ENCODE measurements at places on chromosomes 16 and 17.
A peak's percentile ranks its signal among the peaks of the same experiment; 100 is the strongest.

- no peak for DNase-seq
Measured at GRCh38 chr16:19400711-19401110, 17.0 kb upstream of the TMC5 start.

DNA sequence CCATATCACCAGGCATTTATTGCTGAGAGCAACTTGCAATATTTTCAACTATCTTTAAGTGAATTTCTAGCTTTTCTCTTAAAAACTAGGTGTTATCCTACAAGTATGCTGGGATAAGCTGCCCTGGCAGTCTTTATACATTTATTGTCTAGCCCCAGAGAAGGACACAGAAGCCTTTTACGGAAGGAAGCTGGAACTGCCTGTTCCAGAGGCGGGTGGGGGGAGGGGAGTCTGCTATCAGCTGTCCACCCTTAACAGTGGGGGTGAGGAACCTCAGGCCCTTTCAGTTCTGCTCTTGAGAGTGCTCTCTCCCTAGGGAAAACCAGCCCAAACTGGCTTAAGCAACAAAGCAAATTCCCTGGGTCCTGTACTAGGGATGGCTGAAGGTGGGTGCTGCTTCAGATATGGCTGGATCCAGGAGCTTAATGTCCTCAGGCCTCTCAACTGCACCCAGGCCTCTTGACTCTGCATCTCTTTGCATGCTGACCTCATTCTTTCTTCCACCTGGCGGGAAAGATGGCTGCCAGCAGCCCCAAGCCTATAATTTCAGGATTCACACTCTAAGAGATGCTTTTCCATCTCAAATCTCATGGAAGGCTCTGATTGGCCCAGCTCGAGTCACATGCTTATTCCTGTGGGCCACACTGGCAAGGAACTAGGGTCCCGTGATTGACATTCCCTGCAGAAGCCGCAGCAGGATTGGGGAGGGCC, 16.6 kb downstream of the NAGPA start:
- DNase-seq, result peak; percentile 54

- no peak for DNase-seq
Measured at GRCh38 chr16:73126525-73126853, 78.6 kb upstream of the ZFHX3 start.

DNA sequence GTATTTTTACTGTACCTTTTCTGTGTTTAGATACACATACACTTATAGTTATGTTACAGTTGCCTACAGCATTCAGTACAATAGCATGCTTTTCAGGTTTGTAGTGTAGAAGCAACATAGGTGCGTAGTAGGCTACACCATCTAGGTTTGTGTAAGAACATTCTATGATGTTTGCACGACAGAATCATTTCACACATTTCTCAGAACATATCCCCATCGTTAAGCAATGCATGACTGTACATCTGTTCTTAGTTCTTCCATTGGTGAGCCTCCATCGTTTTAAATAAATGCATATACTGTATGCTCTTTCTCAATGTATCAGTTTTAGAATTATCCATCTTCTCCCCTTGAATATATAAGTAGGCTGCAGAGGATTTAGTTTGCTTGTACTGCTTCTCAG, 122.6 kb downstream of the PITPNC1 start:
- DNase-seq, result no peak

DNA sequence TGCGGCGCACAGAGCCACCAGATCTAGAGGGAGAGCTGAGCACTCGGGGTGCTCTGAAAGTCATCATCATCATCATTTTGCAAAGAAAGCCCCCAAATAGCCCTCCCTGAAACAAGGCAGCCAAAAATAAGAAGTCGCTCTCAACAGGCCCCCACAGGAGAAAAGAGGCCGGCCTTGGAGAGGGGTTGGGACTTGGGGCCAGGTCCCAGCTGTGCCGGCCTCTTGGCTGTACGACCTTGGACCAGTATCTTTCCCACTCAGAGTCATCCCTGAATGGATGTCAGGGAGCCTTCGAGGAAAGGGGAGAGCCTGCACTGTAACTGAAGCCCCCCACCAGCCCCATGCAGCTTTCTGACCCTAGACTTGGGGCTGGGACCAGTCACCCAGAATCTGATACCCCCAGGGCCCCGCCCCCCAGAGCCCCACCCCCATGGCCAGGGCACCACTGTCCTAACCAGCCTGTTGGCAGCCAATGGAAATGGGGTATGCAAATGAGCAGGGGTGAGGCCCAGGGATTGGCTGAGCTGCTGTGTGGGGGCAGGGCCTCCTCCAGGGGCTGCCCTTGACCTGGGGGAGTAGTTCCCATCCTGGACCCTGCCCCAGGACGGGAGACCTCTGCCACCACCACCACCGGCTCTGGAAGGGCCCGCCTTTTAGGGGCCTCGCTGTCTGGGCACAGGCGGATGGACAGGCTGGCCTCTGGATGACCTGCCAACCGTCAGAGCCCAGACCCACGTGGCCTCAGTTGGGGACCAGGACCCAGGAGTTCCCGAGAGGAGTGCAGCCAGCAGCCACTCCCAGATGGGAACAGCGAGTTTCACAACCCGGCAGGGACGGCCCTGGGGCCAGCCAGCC, 15.4 kb downstream of the ZFPM1 start:
- no peak for DNase-seq

DNA sequence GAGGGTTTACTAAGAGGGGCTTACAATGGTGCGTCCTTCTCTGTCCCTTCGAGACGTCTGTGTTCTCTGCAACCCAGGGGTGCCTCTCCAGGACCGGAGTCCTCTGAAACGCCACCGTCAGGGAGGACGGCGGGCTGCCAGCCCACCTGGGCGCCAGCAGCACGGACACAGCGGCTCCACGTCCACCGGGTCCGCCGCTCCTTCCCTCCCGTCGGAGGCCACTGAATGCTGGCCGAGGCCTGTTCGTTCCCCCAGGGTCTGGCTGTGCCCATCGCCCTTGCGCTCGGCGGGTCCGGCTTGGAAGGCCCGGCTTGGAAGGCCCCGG, 403 bp downstream of the TEPSIN start:
- no peak for DNase-seq

- DNase-seq, result peak; percentile 8
Measured at GRCh38 chr17:19716108-19717030, at the start of gene SLC47A2. SLC47A2 (minus strand) TSS chr17:19716584; CDS start chr17:19716555, 29 bp downstream.

DNA sequence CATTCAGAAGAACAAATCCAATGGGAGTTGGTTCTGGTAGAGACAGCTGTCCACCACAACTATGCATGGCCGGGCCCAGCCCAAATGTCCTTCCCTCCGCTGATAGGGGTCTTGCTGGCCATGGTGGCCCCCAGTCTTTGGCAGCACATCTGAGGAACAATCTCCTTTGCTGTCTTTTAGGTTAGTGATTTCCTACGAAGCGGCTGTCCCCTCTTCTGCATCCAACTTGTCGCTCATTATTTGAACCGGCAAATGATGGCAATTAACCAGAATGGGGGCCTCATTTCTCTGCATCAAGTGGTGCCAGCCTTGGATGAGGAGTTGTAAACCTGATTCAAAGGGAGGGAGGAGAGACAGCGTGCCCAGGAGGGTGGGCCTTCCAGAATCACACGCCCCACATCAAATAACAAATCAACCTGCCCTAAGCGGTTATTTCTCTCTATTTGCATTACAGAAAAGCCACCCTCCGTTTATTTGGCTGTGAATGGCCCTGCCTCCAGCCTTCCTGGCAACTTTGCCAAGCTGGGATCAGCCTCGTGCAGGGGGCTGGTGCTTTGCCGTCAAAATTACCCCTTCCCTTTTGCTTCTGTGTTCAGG, 156.5 kb downstream of the RGS9 start:
- DNase-seq, result no peak

- no peak for DNase-seq
Measured at GRCh38 chr17:38672788-38673706, 1.7 kb downstream of the EPOP start.

GRCh38 chr17:68011199-68011665, 15.0 kb upstream of the C17orf58 start:
- DNase-seq, result peak; percentile 25

DNA sequence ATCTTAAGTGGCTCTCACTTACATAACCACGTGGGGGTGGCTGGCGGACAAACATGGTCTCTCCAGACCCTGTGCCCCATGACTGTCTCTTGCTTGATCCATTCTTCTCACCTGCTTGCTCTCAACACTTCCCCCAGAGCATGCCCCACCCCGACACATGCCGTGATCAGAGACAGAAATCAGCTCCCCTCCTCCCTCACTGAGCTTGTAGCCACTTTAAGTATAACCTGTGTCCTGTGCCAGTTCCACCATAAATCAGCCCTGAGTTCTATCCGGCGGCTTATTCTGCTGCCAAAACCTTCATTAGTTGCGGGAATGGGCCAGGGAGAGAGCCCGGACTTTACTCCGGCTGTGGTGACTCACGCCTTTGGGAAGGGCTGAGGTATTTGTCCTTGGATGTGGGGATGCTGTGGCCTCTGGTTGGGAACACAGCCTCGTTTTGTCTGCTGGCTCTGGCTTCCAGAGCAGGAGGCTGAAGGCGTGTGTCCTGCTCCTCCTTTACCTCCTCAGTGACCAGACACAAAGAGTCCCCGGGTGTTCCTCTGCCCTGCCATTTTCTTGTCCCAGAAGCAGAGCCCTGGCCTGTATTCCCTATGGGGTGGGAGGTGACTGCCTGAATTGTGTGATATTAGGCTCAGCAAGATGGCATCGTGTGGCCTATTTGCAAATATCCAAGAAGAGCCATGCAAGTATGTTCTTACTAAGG, 21.1 kb downstream of the ANKRD40 start:
- no peak for DNase-seq

GRCh38 chr16:57720142-57720575, 15.4 kb upstream of the KATNB1 start:
- peak; percentile 35 for DNase-seq

- no peak for DNase-seq
Measured at GRCh38 chr17:17363638-17364337, 60.6 kb downstream of the NT5M start.

DNA sequence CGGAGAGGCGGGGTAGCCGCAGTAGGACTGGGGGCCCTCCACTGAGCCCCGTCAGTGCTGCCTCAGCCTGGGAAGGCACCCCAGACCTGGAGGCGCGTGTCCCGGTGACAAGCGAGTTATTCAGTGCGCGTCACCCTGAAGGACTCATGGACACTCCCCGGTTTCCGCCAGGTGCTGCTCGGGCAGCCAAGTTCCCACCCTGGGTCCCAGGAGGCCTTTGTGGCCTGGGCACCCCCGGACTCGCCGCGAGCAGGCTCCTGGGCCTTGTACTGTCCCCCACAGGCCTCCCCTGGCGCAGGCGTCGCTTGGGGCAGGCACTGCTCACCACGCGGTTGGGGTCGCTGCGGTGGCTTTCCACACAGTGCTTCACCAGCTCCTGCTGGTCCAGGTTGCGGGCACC, 7.6 kb downstream of the RNF166 start:
- DNase-seq, result no peak

- DNase-seq, result no peak
Measured at GRCh38 chr16:50393858-50394802, 25.3 kb upstream of the BRD7 start.

DNA sequence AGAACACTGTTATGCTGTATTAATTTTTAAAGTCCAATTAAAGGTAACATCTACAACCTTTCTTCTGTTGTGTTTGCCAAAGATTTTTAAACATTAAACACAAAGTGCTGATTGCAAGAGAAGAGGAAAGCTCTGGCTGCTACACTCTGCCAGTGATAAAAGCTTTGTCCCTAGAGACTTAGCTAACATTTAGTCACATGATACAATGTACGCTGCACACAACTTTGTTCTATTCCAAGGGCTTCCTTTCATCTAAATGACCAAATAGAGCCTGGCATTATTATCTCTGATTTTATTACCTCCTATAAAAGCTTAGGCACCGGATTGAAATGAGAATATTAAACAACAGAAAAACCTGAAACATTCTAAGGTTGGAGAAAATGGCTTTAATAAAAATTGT, 388.7 kb upstream of the PMFBP1 start:
- no peak for DNase-seq

GRCh38 chr17:31524926-31525800, 133.7 kb downstream of the RAB11FIP4 start:
- peak; percentile 70 for DNase-seq

- DNase-seq, result no peak
Measured at GRCh38 chr16:79269211-79269863, 331.2 kb downstream of the MAF start.

DNA sequence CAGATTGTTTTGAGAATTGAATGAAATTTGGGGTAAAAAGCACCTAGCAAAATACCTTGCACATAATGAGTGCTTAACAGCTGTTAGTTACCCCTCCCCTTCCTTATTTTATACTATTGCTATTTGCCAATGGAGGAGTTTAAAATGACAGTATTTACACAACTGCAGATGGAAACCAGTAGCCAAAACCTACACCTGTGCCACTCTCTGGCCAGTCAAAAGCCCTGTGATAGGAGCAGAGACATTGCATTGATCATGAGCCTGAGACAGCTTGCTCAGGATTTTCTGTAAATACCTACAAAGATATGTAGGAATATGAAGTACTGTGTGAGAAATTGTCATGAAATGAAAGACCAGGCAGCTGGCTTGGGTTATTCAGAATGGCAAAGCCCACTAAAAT, 115.3 kb upstream of the HLF start:
- no peak for DNase-seq

- DNase-seq, result no peak
Measured at GRCh38 chr17:77619326-77619725, 339.2 kb upstream of the TNRC6C start.

GRCh38 chr16:50568187-50568815, 20.1 kb downstream of the NKD1 start:
- DNase-seq, result no peak

GRCh38 chr17:67639555-67639954, 78.2 kb upstream of the NOL11 start:
- DNase-seq, result no peak

DNA sequence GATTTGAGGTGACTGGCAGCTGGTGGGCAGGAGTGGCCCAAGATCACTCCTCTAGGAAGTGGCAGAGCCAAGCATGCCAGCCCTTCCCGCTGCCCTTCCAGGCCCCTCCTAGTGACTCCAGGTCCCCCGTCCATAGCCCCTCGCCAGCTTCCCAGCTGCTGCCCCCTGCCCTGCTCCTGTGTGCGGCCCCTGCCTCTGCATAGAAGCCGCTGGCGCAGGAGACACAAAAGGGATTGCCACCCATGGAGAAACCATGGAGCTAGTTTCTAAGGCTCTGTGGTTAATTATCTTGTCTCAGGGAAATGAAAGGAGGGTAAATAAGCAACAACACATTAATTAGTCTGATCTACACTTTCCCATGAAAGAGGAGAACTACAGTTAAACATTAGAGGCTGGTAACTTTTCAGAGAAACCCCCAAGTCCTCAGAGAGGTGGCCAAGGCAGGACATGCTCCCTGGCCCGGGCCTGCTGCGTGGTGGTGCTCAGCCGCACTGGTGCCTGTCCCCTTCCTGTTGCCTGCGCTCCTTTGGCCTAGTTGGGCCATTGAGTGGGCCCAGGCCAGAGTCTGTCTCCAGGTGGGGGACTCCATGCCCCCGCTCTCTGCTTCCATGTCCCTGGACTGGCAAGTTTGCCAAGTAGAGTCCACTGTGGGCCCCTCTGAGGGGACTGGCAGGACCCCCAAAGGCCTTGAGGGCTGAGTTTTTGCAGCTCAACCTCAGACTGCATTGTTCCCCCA, 65.2 kb downstream of the PRMT7 start:
- no peak for DNase-seq

DNA sequence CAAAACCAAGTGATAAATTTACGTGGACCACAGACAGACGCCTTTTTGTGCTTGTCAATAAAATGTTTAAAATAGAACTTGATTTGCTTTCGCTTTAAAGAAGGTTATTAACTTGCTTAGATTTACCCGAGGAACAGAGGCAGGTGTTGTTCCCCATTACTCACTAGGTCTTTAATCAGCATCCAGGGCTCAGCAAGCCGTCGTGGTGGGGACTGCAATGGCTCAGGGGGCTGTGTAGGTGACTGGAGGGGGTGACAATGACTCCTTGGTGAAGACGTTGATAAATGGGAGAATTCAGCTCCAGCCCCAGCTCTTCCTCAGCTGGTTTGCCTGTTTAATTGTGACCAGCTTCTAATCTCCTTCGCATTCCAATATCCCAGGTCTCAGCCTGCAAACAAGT, 231.4 kb downstream of the TMEM114 start:
- no peak for DNase-seq
